ENCODE measurements at places on chromosomes 6 and 20.

- DNase-seq = no peak
Measured at GRCh38 chr6:29933955-29934354, 8.4 kb upstream of the HLA-A start.

- DNase-seq = no peak
Measured at GRCh38 chr6:113908801-113909200, 51.7 kb downstream of the MARCKS start.

DNA sequence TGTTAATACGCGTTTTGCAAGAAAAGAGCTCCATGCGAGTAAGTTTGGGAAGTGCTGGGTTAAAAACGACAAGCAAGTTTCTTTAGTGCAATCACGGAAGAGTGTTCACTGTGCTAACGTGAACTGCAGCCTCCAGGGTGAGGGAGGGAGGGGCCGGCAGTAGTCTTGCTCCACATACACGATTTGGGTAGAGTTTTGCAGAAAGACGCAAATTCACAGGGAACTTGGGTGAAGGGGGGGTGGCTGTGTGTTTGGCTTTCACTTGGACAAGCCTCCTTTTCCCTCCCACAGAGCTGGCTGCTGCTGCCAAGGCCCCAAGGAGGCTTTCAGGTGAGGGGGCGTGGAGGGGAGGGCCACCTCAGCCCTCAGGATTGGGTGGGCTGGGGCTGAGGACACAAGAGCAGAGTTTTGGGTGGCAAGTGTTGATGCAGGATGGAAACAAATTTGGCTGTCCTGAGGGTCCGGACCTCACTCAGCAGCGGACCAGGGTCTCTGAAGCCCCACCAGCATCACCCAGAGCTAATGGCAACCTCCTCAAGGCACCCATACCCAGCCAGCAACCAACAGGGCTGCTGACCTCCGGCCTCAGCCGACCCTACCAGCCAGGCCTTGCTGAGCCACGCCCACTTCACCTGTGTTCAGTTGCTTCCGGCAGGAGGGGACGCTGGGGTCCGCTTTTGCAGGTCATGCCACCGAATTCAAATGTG, 204.5 kb downstream of the ERMARD start:
- DNase-seq = no peak

DNA sequence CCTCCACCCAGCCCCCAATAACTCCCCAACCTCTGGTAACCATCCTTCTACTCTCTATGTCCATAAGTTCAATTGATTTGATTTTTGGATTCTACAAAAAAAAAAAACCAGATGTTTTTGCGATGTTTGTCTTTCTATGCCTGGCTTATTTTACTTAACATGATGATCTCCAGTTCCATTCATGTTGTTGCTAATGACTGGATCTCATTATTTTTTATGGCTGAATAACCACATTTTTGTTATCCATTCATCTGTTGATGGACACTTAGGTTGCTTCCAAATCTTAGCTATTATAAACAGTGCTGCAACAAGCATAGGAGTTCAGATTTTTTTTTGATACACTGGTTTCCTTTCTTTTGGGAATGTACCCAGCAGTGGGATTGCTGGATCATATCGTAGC, 98.8 kb downstream of the LYRM2 start:
- DNase-seq = no peak

GRCh38 chr6:42165016-42165415, 8.1 kb upstream of the GUCA1A start:
- DNase-seq = no peak

DNA sequence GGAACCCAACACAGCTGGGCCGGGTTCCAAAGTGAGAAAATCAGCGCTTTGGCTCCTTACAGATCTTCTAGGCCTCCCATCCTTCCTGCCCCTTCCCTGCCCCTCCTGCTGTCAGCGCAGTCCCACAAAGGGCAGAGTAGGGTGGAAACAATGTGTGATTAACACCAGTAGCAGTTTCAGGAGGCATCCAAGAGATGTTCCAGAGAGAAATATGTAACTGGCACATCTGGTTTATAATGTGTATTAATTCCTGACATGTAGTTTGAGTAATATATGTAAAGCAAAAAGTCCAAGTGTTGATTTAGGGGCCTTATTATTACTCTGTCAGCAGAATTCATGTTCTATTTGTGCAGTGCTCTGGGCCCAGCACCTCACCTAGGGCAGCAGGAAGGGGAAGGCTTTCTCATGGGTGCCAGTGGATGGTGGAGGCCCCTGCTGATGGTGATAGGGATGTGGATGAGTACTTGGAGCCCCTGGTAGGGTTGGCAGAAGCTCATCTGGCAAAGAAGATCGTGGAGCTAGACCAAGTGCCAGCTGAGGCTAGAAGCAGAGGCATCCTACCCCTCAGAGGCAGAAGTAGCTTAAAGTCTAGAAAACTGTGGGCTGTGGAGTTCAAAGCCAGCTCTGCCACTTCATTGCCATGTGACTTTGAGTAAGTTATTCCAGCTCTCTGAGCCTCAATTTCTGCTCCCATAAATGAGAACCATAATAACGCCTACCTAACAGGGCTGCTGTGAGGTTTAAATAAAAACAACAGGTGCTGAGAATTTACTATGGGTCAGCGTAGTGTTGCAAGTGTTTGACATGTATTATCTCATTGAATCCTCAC, 22.4 kb upstream of the RALY start:
- DNase-seq = no peak

GRCh38 chr6:37244430-37245310, 12.9 kb upstream of the TBC1D22B start:
- no peak for DNase-seq

All from activated naive CD8-positive, alpha-beta T cell treated with anti-CD3 and anti-CD28 coated beads, Interleukin-2, amount 50 U/mL, for 16 hours (primary cell).